ENCODE measurements at places on chromosomes 6 and 20. TPM values are rescaled to one million over a fixed set of nuclear protein-coding genes. Genes with fewer than 3 reads are reported as not detected.

Gene CDH26
- total RNA-seq, result 0.10 TPM

Gene NUDT3
- total RNA-seq, result 45.9 TPM

Gene RGS17
- total RNA-seq, result 6.7 TPM

Gene CNPY3
- total RNA-seq, result 27.5 TPM

Gene TSPO2
- total RNA-seq, result not detected

Gene EPM2A
- 35.7 TPM for total RNA-seq

Gene XKR7
- total RNA-seq, result not detected

Gene FBXO5
- total RNA-seq, result 4.1 TPM

GRCh38 chr6:13250703-13251102 lies 77.6 kb downstream of the TBC1D7 start:
- no peak for DNase-seq

GRCh38 chr20:24646321-24646720 lies 176.9 kb downstream of the SYNDIG1 start:
- no peak for DNase-seq

- peak; percentile 45 for DNase-seq
Observed at GRCh38 chr6:152398993-152399392, 238.2 kb downstream of the SYNE1 start.

DNA sequence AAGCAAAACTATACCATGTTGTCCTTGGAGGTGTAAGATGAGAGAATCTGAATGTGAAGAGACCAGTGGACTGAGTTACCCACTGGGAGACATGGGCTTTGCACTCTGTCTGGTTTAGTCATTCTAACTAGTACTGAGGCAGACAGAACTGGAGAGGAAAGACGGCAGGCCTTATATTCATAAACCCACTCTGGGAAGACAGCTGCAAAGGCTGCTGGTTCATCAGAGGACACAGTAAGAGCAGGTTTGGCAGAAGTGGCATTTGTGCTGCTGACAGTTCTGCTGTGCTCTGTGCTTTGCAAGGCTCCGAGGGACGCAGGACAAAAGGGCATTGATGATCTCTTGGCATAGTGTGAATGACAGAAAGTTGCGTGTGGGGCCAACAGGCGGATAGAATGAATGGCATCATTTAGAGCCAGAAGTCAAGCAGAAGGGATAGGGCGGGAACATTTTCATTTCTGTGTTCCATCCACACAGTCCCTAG lies 142.3 kb upstream of the TENT5A start:
- DNase-seq, result peak; percentile 90

- no peak for DNase-seq
Observed at GRCh38 chr6:106540907-106541306, 88.4 kb downstream of the RTN4IP1 start.

DNA sequence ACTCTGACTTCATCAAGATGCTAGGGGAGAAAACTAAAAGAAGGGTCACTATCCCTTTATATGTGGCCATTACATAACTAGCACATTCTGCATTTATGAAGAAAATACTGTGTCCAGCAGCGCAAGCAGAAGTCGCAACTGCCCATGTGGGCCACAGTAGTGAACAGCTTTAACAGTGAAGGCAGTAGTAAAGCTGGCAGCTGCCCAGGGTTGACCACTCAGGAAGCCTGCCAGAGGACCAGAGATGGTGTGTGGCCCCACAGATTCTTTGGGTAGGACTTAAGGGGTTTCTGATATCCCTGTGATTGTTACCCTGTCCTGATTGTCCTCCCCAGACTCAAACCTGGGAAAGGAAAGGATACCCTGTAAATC lies 88.3 kb upstream of the NT5E start:
- DNase-seq, result peak; percentile 6

DNA sequence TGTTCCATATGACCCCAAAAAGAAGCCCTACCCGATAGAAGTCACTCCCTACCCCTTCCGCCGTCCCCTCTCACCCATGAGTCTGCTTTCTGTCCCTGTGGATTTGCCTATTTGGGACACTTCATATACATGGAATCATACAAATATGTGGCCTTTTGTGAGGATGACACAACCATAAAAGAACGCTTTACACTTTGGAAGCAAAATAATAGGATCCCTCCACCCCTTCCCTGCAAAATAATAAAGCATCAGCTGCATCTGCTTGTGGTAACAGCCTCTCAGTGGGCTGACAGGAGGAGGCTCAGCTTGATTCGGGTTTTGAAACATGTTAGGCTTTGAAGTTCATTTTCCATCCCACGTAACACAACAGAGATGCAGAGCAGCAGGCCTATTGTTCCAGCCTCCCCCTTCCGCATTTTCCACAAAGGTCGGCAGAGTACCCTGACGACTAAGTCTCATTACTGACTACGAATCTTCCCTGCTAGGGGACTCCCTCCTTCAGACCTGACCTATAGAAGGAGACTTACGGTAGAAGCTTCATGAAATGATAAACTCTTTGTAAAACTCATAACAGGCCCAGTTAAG lies 99.1 kb downstream of the ALDH8A1 start:
- DNase-seq, result no peak

DNA sequence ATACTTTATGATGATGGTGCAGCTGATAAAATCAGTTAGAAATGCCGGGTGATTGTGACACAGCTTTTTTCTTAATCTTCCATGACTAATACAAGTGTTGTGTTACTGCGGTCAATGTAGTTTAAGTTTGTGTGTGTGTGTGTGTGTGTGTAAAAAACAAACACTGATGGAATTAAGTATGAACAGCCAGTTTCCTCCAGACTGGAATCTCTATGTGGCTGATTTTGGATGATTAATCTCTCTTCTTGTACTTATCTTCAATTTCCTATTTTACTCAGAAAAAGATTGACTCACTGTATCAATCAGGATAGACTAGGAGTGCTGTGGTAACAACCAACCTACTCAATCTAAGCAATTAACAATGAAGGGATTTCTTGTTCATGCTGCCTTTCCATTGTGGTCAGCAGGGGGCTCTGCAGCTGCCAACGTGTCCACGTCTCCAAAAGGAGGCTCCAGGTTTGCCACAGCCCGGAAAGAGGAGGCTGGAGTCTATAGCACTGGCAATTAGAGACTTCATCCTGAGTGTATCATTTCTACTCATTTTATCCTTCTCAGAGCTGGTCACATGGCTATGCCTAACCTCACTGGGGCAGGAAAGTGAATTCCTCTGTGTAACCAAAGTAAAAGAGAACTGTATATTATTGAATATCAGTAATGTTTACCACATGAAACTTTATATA lies 107.7 kb downstream of the CD109 start:
- DNase-seq, result peak; percentile 76

DNA sequence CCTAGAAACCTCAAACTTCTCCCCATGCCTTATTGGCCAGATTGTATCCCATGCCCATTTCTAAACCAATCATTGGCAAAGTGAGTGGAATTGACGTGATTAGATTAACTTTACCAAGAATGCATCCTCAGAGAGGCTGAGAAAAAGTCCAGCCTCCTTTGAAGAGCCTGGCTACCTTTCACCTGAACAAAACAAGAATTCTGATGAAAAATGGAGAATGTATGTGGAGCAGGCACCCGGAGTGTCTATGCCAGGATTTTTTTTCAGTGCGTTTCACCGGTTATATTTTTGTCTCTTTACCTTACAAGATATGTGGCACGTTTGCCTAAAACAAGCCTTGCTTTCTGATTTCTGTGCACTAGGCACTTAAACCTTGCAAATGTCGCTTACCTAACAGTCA lies 6.1 kb upstream of the TRAM2 start:
- DNase-seq, result no peak

DNA sequence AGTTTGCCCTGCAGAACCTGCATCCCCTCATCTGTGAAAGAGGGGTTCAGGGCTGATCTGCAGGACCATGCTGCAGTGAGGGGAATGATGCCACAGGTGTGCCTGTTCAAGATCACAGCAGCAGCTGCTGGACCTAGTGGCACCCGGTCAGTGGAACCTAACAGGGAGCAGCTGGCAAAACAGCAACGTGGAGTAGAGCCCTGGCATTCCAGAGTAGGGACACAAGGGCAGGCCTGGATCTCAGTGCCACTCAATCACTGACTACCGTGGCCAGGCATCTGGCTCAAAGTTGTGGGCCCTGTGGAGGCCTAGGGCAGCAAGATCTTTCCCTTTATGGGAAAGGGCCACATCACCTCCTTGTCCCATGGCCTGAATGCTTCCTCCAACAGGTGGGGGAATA lies 62.2 kb downstream of the INSM1 start:
- peak; percentile 42 for DNase-seq

DNA sequence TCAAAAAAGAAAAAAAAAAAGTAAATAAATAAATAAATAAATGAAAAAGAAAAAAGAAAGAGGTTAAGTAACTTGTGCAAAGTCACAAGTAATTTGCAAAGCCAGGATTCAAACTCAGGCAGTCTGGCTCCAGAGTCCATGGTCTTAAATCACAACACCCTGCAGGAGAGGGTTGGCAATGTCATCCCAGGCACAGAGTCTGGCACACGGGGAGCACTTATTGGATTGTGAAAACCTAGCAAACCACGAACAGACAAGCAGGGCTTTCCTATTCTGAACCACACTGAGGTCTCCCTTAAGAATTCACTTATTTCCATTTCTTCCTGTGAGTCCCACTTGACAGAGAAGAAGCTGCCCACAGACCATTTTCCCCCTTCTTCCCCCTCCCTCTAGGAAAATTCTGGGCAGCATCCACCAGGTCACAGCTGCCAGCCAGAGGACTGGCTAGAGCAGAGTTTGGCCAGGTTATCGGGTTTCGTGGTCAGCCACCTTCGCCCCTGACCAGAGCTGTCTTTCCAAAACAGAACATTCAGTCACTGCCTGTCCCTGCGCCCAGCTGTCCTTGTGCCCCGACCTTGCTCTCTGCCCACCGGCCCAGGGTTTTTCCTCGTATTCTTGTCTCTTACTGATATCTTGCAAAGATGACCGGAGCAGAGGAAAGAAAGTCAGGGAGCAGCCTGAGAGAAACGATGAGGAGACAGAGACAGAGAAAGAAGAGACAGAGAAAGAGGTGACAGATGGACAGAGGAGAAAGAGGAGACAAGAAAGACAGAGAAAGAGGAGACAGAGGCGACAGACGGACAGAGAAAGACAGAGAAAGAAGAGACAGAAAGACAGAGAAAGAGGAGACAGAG lies 106.4 kb upstream of the PTPN1 start:
- peak; percentile 94 for DNase-seq

DNA sequence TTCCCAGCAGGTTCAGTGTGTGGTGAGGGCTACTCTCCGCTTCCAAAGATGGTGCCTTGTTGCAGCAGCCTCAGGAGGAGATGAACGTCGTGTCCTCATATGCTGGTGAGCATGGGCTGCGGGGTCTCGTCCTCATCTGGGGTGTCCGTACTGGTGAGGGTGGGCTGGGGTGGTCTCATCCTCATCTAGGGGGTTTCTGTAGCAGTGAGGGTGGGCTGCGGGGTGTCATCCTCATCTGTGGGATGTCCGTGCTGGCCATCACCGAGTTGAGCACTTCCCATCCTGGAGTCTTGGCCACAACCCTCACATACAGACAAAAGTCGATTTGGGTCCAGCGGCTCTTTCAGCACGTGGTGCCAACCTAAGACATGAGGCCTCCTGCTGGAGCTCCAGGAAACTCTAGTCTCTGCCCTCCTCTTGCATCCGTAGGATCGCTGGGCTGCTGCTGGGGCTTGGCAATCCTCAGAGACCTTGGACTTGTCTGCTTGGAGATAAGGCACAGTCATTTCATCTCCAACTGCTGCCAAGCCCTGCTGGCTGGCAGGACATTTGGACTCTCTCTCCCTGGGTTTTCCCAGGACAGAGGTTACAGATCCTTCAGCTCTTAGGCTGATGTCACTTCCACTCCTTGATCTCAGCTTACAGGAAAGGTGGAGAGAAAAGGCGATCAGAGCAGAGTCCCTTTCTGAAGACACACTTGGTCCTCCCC lies 160.4 kb downstream of the PACRG start:
- DNase-seq, result no peak

DNA sequence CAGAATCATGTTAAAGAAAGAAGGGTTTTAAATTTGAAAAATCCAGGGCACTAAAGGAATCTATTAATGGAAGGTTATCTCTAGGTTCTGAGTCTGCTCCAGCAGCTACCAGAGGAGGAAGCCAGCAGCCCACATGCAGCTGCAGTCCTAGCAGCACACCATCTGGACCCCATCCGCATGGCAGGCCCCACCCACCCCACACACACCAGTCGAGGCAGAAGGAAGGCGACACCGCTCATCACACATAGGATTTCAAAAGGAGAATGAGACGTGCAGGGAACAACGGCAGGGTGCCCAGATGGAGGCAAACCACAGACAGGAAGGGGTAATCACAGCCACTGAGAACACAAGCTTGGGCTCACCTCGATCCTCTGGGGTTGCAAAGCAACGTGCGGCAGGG lies 78.9 kb downstream of the GINS1 start:
- DNase-seq, result peak; percentile 37

- no peak for DNase-seq
Observed at GRCh38 chr6:104956731-104957294, at the start of gene LIN28B. LIN28B (plus strand) TSS chr6:104957107; CDS start chr6:104957251, 144 bp downstream.

Data from myocyte (in vitro differentiated cells).